ENCODE measurements at places on chromosomes 5 and 9.

- DNase-seq = no peak
Observed at GRCh38 chr9:6787793-6788161, 30.0 kb downstream of the KDM4C start.

GRCh38 chr5:60404171-60404570 lies 295.8 kb downstream of the DEPDC1B start:
- no peak for DNase-seq

- DNase-seq = no peak
Observed at GRCh38 chr9:82912645-82913044, 150.3 kb downstream of the RASEF start.

DNA sequence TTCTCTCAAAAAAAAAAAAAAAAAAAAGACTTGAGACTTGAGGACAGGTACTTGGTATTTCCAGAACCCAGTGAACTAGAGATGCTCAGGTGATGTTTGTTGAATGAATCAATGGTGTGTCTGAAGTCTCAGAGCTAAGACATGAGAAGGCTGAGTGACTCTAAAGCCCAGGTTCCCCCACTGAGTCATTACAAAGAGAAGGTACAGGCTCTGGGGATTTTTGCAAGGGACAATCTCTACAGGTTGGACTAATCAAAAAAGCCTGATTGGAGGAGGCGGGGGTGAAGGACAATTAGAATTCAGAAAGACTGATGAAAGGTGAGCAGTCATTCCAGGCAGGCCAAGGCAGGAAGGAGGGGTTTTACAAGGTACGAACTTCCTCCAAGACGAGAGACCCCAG lies 8.2 kb upstream of the FABP6 start:
- DNase-seq = no peak

DNA sequence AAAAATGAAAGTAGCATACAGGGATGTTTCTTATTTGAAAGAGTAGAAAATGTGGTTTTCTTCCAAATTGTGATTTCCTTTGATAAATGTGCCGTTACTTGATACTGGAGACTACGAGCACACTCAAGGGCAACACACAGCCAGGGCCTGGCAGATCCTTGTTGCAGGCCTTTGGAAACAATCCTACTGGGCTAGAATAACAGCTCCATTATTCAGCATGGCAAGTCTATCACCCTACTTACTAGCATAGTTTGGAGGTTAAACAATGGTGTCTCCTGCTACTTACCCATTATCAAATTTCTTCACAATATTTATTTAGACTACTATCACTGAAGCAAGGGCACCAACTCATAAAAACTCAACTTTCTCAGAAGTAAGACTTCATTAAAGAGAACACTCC lies 140.8 kb upstream of the ZNF608 start:
- DNase-seq = no peak

DNA sequence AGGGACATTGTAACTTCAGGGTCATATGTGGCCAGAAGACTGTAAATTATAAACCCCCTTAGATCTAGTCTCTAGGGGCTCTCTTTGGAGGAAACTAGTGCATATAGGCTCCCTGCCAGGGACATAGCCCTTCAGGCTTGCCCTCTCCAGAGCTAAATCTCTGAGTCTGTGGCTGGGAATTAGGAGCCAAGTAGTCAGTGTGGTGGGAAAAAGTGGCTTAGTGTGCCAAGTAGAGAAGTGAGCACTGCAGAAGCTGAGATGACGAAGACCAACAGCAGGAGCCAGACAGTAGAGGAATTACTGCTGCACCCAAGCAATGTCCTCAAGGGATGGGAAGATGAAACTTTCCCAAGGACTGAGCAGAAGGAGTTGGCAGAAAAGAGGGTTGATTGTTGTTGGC lies 71.2 kb downstream of the CWC27 start:
- DNase-seq = no peak

GRCh38 chr5:79878721-79879336 lies 112.2 kb downstream of the MTX3 start:
- no peak for DNase-seq

- no peak for DNase-seq
Observed at GRCh38 chr5:95984287-95984938, 22.8 kb upstream of the ELL2 start.

- DNase-seq = no peak
Observed at GRCh38 chr5:13913962-13914361, 30.5 kb downstream of the DNAH5 start.

- no peak for DNase-seq
Observed at GRCh38 chr5:145984072-145984471, 47.7 kb downstream of the SH3RF2 start.

GRCh38 chr9:86350006-86350760 lies 4.0 kb downstream of the TUT7 start:
- no peak for DNase-seq

DNA sequence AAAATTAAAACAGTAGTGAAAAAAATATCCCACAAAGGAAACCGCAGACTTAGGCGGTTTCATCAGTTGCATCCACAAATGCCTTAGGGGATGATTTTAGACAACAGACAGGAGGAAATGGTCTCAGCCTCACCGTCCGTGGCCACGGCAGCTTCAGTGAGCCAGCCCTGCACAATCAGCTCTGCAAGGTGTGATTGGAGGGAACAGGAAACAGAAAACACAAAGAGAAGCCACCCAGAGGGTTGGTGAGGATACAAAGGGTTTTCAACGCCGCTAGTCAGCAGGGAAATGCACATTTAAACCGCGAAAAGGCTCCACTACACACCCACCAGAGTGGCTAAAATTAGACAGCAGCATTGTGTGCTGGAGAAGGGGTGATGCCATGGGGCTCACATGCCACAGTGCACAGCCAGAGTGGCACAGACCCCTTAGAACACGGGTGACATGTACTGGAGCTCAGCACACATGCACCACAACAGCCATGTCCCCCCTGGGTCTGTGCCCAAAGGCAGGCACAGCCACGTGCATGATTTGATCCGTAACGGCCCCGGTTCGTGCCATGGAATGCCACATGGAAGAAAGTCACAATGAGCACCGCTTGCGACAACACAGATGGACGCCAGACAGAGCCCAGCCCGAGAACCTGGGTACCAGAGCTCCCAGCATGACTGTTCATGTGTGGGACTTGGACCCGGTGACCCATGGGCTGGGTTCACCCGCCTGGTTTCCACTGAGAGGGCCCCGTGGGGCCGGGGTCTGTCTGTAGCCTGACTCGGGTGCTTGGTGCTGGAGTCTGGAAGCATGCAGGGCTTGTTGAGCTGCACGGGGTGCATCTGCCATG lies 18.3 kb upstream of the TERT start:
- DNase-seq = peak; percentile 44

DNA sequence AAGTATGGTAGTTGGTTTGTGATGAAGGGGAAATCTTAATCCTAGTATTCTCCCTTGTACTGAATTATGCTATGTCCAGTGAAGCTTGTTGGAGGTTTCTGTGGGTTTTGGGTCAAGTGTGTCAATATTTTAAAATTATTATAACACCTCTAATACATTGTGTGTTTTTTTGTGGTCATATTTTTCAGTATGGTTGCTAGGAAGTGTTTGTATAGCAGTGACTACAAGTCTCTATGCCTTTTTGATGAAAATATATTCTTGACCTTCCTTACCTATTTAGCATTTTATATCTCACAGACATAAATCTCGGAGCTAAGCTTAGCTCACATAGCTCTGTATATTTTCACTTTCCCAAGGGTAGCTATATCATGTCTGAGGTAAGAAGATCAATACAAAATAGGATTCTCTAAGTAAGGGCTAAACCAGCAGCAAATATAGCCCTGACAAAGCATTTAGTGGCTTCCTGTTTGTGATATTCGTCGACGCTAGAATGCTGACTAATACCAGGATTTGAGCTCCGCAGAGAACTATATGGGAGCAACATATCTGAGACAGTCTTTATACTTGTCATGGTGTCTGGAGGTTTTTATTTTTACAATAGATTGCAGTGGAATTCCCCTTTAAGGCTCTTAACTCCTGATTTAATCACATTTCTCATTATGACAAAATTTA lies 82.3 kb downstream of the MACIR start:
- DNase-seq = no peak

- no peak for DNase-seq
Observed at GRCh38 chr5:24767086-24767485, 122.3 kb upstream of the CDH10 start.

GRCh38 chr9:23587433-23587832 lies 238.6 kb downstream of the ELAVL2 start:
- no peak for DNase-seq

DNA sequence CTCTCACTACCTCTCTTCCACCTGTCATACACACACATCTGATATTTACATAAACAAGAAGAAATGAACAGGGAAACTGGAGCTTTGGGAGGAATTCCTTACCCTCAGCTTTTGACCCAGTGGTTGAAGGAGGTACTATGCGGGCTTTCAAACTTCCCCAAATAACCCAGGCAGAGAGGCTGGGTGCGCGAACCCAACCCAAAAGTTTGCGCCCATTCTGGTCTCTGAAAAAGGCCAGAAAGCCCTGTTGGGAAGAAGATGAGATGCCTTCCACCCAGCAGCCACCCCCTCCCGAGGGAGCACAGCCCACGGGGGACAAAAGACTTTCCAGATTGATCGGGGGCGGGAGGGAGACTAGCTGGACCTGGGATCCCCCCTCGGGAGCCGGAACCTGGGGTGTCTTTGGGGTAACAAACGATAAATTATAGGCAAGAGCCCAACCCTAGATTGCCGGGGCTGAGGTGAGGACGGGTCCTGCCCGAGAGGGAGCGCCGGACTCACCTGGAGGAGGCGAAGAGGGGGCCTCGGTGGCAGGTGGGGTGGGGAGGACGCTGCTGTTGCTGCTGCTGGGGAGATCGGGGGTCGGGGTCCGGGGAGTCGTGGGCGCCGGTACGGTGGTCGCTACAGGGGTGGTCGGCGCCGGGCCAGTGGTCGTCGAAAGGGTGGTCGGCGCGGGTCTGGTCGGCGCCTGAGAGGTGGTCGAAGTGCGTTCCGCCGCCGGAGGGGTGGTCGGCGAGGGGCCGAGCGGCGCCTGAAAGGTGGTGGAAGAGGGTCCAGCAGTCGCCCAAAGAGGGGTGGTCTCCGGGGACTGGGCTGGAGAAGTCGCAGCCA lies 798 bp downstream of the MEGF9 start:
- DNase-seq = no peak

GRCh38 chr9:79858508-79858907 lies 286.7 kb downstream of the TLE4 start:
- no peak for DNase-seq

- no peak for DNase-seq
Observed at GRCh38 chr9:136484153-136485048, 1.6 kb upstream of the SEC16A start.

DNA sequence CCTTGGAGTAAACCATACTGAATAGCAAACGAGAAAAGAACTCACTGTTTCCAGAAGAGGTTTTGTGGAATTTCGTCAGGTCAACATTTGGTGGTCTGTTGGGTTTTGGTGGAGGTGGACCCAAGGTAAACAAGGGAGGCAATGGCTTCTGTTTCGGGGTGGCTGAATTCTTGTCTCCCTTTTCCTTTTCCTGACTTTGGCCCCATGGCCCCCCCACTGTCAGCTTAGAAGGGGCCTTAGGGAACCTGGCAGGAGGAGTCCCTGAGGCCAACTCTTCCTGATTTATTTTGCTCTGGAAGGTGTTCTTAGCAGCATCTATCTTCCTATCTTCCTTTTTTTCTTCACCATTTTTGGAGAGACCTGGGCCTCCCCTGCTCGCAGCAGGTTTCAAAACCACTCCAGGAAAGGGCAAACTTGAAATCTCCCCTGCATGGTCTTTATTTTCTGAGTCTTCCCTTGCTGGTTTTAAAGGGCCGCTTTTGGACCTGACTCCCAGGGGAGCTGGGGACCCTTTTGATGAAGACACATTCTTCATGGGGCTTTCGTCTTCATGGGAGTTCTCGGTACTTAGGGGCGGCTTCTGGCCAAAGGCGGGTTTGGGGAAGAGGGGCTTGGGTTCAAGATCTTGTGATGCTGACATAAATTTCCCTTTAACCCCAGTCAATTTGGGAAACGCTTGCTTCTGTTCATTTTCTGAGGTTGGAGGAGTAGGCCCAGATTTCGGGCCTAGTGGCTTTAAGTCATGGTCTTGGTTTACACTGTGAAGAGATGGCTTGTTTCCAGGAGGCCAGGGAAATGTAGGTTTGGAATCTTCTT lies 17.4 kb downstream of the FYB1 start:
- no peak for DNase-seq

GRCh38 chr5:112563169-112563826 lies 144.2 kb upstream of the EPB41L4A start:
- no peak for DNase-seq

DNA sequence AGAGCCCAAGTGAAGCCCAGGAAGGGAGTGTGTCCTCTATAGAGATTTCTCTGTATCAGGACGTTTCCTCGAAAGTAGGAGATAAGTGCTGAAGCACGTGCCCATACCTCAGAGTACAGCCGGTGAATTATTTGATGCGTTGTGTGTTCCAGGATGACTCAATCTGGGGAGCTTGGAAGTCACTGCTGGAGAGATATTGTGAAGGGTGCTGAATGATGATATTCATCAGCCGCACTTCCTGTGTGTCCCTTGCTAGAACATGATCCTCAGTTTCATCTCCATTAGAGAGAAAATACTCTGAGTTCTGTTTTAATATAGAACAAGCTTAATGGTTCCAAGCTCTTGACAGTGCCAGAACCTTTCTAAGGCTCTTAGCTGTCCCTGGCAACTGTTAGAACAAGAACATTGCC lies 402.3 kb upstream of the ADAMTSL1 start:
- no peak for DNase-seq

DNA sequence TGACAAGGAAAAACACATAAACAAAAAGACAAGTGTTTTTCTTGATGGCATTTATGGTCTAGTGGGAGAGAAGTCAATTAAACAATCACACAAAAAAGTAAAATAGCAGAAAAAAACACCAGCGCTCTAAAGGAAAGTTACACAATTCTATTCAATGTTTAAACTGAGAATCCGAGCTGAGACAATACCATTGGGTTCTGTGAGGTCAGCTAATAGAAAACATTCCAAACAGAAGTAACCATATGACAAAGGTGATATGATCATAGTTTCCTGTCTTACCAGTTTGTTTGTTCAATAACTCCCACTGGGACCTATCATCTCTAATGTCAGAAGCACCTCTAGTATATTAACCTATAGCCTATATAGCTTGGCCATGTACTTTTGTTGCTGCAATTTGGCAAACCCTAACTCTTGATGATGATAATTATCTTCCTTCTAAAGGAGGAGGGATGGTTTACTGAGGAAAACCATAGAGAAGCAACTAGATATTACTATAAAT lies 1030.0 kb downstream of the CDH12 start:
- DNase-seq = peak; percentile 67

DNA sequence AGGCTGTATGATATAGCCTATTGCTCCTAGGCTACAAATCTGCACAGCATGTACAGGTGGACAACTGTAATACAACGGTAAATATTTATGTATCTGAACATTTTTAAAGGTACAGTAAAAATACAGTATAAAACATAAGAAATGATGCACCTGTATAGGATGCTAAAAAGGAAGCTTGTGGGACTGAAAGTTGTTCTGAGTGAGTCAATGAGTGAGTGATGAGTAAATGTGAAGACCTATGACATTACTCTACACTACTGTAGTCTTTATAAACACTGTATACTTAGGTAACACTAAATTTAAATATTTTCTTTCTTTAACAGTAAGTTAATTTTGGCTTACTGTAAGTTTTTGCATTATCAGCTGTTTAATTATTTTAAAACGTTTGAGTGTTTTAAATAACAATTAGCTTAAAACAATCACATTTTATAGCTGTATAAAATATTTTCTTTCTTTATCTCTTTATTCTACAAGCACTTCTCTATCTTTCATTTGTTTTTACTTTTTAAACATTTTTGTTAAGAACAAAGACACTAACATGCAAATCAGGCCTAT lies 28.1 kb downstream of the CDH18 start:
- no peak for DNase-seq

Measured in NCI-H2081 treated with DMSO at 0.1 percent for 48 hours (cell line).